Cerebellar nuclear complex (tissue), 1 donor: ENCODE measurements at places on chromosomes 7 and 10.

DNA sequence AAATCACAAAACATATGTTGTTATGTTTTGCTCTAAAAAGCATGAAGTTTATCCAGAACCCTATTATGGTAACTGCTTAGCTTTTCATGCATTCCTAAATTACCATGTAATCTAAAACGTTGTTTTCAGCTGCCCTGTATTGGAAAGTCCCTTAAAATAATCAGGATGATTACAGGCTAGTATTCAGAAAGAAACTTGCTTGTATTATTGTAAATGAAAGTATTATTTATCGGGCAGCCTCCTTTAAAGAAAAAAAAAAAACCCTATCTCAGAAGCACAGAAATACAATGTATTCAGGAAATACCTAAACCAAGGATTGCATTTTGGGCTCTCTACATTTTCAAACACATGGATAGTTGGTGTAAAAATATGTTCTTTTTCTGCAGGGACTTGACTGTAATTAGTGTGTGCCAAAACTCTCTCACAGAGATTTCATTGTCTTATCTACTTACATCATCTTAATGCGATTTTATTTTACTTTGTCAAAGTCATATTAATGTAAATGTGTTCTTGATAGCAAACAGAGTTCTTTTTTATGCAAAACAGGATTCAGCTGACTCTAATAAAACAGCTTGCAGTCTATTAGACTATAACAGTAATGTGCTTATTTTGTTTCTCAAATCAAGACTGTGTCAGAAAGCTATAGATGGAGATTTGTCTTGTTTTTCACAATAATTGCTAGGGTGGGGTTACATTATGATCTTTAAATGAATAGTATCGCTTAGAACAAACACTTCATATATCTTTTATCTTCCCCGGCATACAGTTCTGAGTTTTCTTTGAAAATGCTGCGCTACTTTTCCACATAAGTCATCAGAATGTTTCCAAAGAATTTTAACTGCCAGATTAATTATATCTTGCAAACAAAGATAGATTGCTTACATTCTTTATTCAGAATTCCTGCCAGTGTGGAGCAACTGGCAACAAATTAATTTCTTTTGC is 65.3 kb upstream of the ARID5B start:
- no peak for DNase-seq

GRCh38 chr10:88259381-88259780 is 323.7 kb downstream of the RNLS start:
- no peak for DNase-seq

- DNase-seq, result no peak
Measured at GRCh38 chr10:50480054-50481007, 143.4 kb downstream of the SGMS1 start.

DNA sequence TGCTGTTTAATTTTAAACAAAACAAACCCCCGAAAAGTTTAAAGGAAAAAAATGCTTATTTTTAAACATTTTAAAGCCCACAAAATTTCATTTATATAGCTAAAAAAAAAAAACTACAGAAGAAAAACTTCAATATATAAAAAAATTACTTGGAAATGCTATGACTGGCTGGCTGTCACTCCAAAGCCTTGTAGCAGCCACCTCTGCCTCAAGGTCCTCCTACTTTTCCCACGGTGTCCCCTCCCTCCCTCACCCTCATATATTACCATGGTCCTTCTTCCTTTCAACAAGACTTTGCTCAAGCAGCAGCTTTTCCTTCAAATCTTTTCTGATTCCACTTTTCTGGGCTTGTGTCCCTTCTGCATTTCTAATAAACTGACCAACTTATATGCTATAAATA is 122.0 kb downstream of the TPK1 start:
- DNase-seq, result no peak

- DNase-seq, result no peak
Measured at GRCh38 chr7:122454776-122455507, 150.4 kb upstream of the FEZF1 start.

DNA sequence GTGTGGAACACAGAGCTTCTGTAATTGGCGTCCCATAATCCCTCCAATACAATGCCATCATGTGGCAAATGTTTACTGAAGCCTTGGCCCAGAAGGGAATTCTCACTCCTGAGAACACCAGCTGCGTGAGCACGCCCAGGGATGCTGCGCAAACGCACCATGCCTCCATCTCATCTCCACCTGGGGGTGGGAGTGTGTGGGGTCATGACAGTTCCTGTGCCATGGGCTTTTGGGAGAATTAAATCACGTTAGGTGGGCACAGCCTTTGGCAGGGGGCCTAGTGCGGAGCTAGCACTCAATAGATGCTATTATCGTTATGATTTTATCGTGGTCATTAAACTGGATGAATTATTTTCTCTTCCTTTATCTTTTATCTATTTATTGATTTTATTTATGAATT is 15.8 kb downstream of the WDFY4 start:
- no peak for DNase-seq

DNA sequence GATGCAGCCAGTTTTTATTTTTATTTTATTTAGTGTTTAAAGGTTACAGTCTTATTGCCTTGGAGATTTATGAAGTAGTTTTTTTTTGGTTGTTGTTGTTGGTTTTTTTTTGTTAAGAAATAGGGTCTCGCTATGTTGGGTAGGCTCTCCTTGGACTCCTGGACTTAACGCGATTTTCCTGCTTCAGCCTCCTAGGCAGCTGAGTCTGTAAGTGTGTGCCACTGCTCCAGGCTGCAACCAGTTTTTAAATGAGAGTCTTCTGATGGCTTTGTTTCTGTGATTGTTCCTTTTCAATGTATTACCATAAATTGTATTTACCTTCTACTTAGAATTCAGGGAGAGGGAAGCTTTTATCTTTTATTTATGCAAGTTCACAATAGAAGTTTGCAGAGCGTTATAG is 62.8 kb downstream of the BICC1 start:
- DNase-seq, result no peak
